ENCODE measurements at places on chromosomes 5 and 9. TPM values are rescaled to one million over a fixed set of nuclear protein-coding genes. Genes with fewer than 3 reads are reported as not detected.

The PDCD1LG2 gene
- total RNA-seq, result 27.8 TPM

The STOML2 gene
- total RNA-seq, result 178 TPM

The AQP7 gene
- 0.07 TPM for total RNA-seq

The CTXN3 gene
- not detected for total RNA-seq

The GLRA1 gene
- not detected for total RNA-seq

The CKMT2 gene
- 0.44 TPM for total RNA-seq

The PCDHGA6 gene
- total RNA-seq, result 0.73 TPM

The PRR7 gene
- 12.1 TPM for total RNA-seq

The SUSD1 gene
- total RNA-seq, result 29.2 TPM

The CCL27 gene
- total RNA-seq, result not detected

The TAS2R1 gene
- total RNA-seq, result not detected

The TRPM6 gene
- 0.49 TPM for total RNA-seq

The EXOSC2 gene
- 37.8 TPM for total RNA-seq

The GRM6 gene
- not detected for total RNA-seq

The HRH2 gene
- total RNA-seq, result not detected

The PCDHGC5 gene
- total RNA-seq, result 0.20 TPM

The PCA3 gene
- 0.13 TPM for total RNA-seq

The SPATA31A3 gene
- not detected for total RNA-seq

The SERF1A gene
- total RNA-seq, result 0.59 TPM

The DAB2 gene
- 102 TPM for total RNA-seq

The DNAI1 gene
- total RNA-seq, result not detected

The SV2C gene
- total RNA-seq, result not detected

The PDE6A gene
- total RNA-seq, result 0.05 TPM

The RAI14 gene
- 133 TPM for total RNA-seq

The MEF2C gene
- total RNA-seq, result 48.6 TPM

The BNC2 gene
- total RNA-seq, result 8.9 TPM

The DRD1 gene
- total RNA-seq, result not detected

The SELENOP gene
- 28.6 TPM for total RNA-seq

The NR2F1 gene
- total RNA-seq, result 14.1 TPM

The FCN2 gene
- total RNA-seq, result not detected

The CDKN2B-AS1 gene
- 1.1 TPM for total RNA-seq

The SLC2A8 gene
- 14.4 TPM for total RNA-seq

The SRP19 gene
- 116 TPM for total RNA-seq

The RORB gene
- total RNA-seq, result not detected

The LECT2 gene
- total RNA-seq, result not detected

The BTNL3 gene
- not detected for total RNA-seq

The OBP2B gene
- not detected for total RNA-seq

The PCDHGB2 gene
- total RNA-seq, result 3.3 TPM

The PAPPA gene
- 0.25 TPM for total RNA-seq

The CLIC3 gene
- total RNA-seq, result not detected

The HCN1 gene
- total RNA-seq, result not detected

The REEP2 gene
- 1.1 TPM for total RNA-seq

The NR6A1 gene
- 0.54 TPM for total RNA-seq

The PPP2CA gene
- total RNA-seq, result 203 TPM

The SAXO1 gene
- not detected for total RNA-seq

The CDH18 gene
- total RNA-seq, result not detected

The IL4 gene
- not detected for total RNA-seq

The FBLL1 gene
- not detected for total RNA-seq

The PCDHB15 gene
- total RNA-seq, result 0.15 TPM

The PCDHB12 gene
- total RNA-seq, result 0.13 TPM

The PITX1 gene
- not detected for total RNA-seq

Measured in mammary microvascular endothelial cell (primary cell).